RPMI7951 (cell line): ENCODE measurements at places on chromosomes 2 and 18. TPM values are rescaled to one million over a fixed set of nuclear protein-coding genes. Genes with fewer than 3 reads are reported as not detected.

DNA sequence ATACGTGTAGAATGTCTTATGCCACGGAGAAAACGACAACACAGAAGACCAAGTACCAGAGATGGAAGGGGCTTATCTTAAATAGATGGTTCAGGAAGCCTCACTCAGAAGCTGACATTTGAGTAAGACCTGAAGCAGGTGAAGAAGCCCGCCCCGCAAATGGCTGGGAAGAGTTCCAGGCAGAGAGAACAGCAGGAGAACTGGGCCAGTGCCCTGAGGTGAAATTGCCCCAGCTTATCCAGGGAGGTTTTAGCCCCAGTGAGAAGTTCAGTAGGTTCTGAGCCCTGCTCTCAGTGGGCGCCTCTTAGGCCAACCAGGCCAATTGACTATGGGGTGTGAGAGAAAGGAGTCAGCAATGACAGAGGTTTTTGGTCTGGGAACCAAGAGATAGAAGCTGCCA lies 166.1 kb upstream of the FOSL2 start:
- DNase-seq = no peak

GRCh38 chr2:211494536-211494935 lies 938.1 kb downstream of the CPS1 start:
- DNase-seq = no peak

- DNase-seq = no peak
Measured at GRCh38 chr18:48459016-48459415, 49.8 kb upstream of the ZBTB7C start.

DNA sequence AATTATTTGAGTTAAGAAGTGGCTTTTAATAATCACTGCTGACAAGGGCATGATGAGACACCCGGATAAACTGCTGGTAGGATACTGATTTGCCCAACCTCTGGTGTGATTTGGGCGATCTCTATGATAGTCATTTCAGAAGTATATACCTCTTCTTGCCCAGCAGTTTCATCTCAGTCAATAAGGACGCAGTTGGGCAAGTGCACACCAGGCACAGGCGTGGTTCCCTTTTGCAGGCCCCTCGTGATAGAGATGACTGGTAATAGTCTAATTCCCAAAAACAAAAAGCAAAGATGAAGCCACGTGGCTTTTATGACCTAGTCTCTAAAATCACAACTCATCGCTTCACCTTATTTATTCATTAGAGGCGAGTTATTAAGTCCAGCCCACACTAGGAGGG lies 246.4 kb downstream of the PRKCE start:
- no peak for DNase-seq

DNA sequence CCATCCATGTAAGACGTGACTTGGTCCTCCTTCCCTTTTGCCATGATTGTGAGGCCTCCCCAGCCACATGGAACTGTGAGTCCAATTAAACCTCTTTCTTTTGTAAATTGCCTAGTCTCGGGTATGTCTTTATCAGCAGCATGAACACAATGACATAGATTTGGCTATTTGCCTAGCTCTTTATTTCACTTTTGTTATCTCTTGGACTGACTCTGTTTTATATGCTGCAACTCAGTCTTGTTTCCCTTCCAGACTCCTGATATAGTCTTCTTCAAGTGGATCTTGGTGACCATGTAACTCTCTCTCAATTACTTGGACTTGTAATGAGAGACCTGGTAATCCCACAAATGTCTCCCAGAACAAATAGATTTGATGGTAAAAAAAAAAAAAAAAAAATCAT lies 627.6 kb downstream of the CCDC85A start:
- no peak for DNase-seq

- no peak for DNase-seq
Measured at GRCh38 chr18:13218368-13218991, at the start of gene LDLRAD4. TSS of gene LDLRAD4 (plus strand) at chr18:13218760.

DNA sequence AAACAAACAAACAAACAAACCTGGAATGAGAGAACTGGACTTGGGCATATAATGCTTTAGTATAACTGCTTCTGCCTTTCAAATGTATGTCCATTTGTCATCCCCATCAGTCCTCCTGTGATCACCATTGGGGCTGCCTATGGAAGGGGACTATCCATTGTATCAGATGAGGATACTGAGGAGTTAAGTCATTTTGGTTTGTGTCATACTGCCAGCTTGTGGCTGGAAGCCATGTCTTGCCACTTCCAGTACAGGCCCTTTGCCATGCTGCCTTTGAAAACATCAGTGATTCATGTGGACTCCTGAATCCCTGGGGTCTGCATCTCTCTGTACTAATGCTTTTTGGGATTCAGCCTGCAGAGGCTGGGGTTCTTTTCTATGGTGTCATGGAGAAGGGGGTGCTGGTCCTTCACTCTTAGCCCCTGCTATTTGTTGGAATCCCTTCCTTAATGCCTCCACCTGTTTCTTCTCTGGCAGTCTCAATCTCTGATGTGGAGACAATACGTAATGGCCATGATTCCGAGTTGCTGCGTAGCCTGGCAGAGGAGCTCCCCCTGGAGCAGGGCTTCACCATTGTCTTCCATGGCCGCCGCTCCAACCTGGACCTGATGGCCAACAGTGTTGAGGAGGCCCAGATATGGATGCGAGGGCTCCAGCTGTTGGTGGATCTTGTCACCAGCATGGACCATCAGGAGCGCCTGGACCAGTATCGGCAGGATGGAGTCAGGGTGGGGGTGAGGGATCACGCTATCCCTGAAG lies 10.6 kb downstream of the PLCD4 start:
- DNase-seq = peak; percentile 55

The TGFA gene
- 4.2 and 4.3 TPM in 2 replicates for total RNA-seq

The ZNF514 gene
- 7.1 and 8.9 TPM in 2 replicates for total RNA-seq

GRCh38 chr2:149537092-149537726 lies 50.4 kb downstream of the MMADHC start:
- DNase-seq = no peak

GRCh38 chr2:101348883-101349282 lies 38.4 kb downstream of the CREG2 start:
- no peak for DNase-seq

DNA sequence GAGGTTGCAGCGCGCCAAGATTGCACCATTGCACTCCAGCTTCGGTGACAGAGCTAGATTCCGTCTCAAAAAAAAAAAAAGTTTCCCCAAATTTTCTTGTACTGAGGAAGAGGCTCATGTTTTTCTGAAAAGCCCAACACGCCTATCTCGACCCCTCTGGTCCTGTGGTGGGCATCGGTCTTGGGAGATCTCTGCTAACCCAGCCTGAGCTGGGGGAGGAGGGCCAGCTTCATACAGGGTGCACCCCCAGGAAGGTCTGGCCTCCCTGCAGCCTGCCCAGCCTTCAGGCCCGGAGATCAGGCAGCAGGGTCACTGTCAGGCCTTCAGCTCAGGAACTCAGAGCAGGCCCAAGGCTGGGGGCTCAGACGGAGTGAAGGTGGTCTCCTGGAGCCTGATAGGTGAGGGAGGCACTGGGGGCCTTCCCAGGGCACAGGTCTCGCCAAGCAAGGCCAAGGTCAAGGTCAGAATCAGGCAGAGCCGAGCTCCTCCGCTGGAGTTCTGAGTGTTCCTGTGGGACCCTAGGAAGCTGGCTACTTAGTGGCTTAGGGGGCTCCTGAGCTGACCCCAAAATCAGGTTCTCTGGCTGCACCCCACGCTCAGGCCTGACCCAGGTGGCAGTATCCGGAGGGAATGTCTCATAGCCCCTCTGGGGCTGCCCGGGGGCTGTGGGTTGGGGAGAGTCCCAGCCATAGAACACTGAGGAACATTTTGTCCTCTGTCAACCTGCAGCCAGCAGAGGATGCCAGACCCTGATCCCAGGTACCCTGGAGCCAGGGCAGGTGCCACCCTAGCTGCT lies 37.9 kb upstream of the SMAD7 start:
- DNase-seq = no peak

The AOX1 gene
- total RNA-seq = 26.8 and 27.5 TPM in 2 replicates

The ABCG5 gene
- total RNA-seq = not detected in 2 replicates

DNA sequence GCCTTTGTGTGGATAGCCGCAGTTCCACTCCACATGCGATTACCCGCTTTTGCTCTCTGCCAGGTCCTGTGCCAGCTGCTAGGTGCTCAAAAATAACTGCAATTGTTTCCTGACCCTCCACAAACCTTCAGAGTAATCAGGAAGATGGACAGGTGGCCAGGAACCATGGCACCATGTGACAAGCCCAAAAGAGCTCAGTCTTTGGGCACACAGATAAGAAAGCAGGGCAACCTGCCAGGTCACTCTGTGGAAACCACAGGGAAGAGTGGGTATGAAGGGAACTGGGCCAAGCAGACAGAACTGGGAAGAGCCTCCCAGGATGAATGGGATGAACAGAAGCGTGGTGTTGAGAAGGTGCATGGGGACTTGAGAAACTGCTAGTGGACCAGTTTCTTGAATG lies 79.4 kb upstream of the AGAP1 start:
- peak; percentile 19 for DNase-seq

- peak; percentile 40 for DNase-seq
Measured at GRCh38 chr2:217409949-217410680, 550.3 kb upstream of the TNP1 start.

The FTCDNL1 gene
- 3.0 and 3.1 TPM in 2 replicates for total RNA-seq

GRCh38 chr2:42369532-42370229 lies 8.7 kb upstream of the COX7A2L start:
- no peak for DNase-seq

DNA sequence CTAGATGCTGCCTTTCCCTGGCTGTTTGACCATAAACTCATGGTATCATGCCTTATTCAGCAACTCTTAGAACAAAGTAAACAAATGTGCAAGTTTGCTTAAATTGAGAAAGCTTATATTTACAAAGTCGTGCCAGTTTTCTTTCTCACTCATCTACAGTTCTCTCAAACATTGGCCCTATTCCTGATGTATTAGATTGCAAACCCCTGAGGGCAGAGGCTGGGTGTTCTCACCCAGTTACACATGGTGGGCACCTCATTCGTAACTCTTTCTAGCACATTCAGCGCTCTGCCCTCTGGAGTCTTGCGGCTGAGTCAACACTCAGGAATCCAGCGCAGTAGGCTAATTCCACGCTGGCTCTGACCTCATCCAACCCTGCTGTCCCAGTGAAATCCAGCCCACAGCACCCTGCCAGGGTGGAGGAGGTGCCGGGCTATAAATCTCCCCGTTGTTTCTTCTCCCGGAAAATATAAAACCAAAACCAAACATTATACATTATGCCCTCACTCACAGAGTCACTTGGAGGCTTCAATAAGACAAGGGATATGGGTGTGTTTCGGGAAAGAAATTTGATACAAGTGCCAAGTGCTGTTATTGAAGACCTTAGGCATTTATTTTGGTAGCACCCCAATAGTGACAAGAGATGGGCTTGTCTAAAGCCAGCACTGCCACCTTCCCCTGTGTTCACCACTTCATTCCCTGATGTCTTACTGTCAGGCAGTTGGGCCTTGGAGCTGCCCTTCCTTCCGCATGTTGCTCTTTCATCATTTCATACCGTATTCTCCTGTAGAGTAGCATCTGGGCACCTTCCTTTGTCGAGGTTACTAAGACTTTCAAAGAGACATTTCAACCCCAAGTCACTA lies 287.4 kb downstream of the PRKCE start:
- DNase-seq = peak; percentile 98

DNA sequence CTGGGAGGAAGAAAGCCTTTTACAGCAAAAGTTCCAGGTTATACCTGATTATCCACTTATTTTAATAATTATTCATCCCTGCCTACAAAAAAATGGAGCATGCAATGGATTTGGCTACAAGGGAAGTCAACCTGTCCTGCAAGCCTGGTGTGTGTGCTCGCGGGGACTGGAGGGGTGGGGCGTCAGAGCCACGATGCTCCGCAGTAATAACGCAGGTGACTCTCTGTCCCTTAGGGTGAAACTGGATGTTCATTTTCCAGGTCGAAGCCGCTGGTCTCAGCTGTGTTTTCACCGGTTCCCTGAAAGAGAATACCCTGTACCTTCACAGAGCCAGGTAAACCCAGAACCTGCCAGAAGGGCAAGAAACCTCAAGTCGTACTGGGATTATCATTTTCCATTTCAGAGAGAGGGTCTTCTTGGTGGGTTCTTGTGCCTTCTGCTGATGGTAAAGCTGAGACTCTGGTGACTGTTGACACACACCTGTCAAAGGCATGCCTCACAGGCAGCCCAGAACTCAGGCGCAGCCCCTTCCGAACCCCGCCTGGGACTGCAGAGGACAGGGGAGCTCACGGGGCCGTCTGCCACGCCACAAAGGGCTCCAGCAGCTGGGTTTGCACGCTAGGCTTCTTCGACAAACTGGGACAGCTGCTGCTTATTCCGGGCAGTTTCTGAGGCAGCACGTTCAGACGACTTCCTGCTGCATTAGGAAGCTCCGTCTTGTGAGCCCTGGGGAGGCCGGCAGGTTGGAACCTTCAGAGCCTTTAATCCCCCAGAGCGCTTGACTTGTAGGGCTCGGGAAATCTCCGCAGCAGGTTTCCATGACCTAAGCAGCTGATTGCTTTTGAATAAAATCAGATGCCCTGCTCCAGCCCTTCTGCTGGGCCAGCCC lies 58.6 kb downstream of the KCNG2 start:
- DNase-seq = peak; percentile 51

DNA sequence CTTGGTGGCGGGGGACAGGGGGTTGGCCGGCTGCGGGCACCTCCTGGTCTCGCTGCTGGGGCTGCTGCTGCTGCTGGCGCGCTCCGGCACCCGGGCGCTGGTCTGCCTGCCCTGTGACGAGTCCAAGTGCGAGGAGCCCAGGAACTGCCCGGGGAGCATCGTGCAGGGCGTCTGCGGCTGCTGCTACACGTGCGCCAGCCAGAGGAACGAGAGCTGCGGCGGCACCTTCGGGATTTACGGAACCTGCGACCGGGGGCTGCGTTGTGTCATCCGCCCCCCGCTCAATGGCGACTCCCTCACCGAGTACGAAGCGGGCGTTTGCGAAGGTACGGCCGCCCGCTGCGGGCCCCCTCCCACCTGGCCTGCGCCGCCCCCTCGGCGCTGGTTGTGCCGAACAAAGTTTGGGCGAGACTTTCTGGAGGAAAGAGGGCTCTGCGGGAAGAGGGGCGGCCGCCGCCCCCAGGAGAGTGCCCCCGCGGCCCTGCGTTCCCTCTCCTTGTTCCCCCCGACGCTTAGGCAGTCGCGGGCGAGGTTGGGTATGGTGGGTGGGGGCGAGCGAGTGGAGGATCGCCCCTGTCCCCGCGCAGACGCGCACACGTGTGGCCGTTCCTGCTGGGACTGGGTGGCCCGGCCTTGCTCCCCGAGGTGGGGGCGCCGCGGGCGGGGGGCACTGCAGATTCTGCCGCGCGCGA lies 866 bp downstream of the CRIM1 start:
- DNase-seq = peak; percentile 65

- peak; percentile 49 for DNase-seq
Measured at GRCh38 chr2:67974559-67975430, 88.0 kb downstream of the C1D start.

The HPCAL1 gene
- total RNA-seq = 273 and 343 TPM in 2 replicates

DNA sequence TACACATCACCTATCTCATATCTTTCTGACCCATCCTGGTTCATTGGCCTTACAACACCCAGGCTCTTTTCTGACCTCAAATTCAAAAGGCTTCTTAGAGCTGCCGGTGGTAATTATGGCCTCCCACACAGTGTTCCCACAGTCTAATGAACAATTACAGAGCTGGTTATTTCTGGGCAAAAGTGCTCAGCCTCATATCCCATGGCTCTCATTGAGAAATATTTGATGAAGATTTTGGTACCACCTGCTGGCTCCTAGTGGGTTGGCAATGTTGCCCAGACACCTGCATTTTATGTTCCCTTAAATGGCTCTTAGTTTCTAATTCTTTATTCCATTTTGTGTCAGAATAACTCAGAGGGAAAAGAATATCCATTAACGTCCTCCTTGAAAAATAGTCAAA lies 20.1 kb upstream of the SCYGR2 start:
- peak; percentile 5 for DNase-seq

The ECEL1 gene
- not detected in 2 replicates for total RNA-seq
